ENCODE measurements at places on chromosomes 5 and 9.
A peak's percentile ranks its signal among the peaks of the same experiment; 100 is the strongest.

- H3K27me3 ChIP-seq = no peaks in the 10 kb centered on the region
- H3K36me3 ChIP-seq = no peaks in the 10 kb centered on the region
- H3K4me3 ChIP-seq = no peak overlapping the region
- DNase-seq = no peak
- no peak overlapping the region for H3K27ac ChIP-seq
These were observed 20.2 kb upstream of the GNPDA1 start for GRCh38 chr5:142032747-142033631.

- H3K4me3 ChIP-seq = peak overlapping the region; percentile 46
- no peaks in the 10 kb centered on the region for H3K36me3 ChIP-seq
- H3K4me1 ChIP-seq = no peaks in the 10 kb centered on the region
- DNase-seq = no peak
These were observed 153.8 kb downstream of the GOLPH3 start for GRCh38 chr5:32020271-32020670.

GRCh38 chr5:37511646-37512045 is 132.5 kb downstream of the WDR70 start:
- H3K4me1 ChIP-seq = no peaks in the 10 kb centered on the region
- no peak for DNase-seq
- no peak overlapping the region for H3K4me3 ChIP-seq
- no peaks in the 10 kb centered on the region for H3K27me3 ChIP-seq
- no peak overlapping the region for H3K27ac ChIP-seq

DNA sequence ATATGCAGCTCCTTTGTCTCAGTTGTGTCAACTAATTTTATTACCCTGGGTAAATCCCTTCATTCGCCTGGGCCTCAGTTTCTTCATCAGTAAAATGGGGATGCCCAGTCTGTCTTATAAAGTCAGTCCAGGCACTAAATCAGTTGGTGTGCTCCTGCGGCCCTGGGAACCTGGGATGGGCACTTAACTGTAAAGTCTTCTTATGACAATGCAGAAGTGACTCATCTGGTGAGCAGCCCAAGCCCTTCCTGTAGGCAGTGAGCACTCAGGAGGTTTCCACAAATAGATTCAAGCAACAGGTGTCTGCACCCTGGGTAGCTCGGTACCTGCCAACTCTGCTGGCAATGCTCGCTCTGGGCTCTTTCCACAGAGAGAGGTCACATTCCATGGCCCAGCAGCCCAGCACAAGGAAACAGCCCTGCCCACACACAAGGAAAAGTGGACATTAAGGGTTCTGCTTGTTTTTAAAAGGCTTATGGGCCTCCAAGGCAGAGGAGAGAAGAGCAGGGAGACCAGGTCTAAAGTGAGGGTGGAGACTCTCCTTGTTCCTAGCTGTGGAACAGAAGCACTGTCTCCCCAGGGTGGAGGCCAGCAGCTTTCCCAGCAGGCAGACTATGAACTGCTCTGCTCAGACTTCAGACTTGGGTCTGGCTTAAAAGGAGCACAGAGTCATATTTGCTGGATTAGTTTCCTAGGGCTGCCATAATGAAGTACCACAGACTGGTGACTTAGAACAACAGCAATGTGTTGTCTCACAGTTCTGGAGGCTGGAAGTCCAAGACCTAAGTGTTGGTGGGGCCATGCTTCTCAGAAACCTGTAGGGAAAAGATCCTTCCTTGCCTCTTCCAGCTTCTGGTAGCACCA is 89.7 kb upstream of the ADRA1B start:
- no peak for DNase-seq
- no peaks in the 10 kb centered on the region for H3K36me3 ChIP-seq
- no peak overlapping the region for H3K27ac ChIP-seq
- no peaks in the 10 kb centered on the region for H3K4me1 ChIP-seq
- H3K4me3 ChIP-seq = no peak overlapping the region
- H3K27me3 ChIP-seq = no peaks in the 10 kb centered on the region

DNA sequence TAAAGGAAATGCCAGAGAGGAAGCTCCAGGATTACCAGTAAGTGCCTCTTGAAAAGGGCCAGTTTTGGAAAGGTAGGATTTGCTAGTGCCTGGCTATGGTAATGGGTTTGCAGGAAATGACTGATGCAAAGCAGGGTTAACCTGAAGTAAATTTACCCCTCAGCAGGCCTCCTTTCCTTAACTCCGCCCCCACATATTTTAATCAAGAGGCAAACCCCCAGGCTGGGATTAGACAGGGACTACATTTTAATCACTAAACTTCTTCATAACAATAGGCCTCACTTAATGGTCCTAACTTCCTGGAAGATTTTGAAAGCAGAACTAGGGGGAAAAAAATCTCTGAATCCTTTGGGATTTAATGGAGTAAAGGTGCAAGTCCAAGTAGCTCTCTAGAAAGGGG is 10.2 kb upstream of the SLC1A3 start:
- H3K4me1 ChIP-seq = no peaks in the 10 kb centered on the region
- DNase-seq = no peak
- H3K36me3 ChIP-seq = no peaks in the 10 kb centered on the region
- H3K27me3 ChIP-seq = no peaks in the 10 kb centered on the region
- H3K27ac ChIP-seq = no peak overlapping the region
- H3K4me3 ChIP-seq = no peak overlapping the region

GRCh38 chr9:13189362-13189761 is 90.1 kb downstream of the MPDZ start:
- no peak for DNase-seq
- H3K4me3 ChIP-seq = no peak overlapping the region
- H3K4me1 ChIP-seq = no peaks in the 10 kb centered on the region
- H3K36me3 ChIP-seq = no peaks in the 10 kb centered on the region
- no peaks in the 10 kb centered on the region for H3K27me3 ChIP-seq
- H3K27ac ChIP-seq = no peak overlapping the region

DNA sequence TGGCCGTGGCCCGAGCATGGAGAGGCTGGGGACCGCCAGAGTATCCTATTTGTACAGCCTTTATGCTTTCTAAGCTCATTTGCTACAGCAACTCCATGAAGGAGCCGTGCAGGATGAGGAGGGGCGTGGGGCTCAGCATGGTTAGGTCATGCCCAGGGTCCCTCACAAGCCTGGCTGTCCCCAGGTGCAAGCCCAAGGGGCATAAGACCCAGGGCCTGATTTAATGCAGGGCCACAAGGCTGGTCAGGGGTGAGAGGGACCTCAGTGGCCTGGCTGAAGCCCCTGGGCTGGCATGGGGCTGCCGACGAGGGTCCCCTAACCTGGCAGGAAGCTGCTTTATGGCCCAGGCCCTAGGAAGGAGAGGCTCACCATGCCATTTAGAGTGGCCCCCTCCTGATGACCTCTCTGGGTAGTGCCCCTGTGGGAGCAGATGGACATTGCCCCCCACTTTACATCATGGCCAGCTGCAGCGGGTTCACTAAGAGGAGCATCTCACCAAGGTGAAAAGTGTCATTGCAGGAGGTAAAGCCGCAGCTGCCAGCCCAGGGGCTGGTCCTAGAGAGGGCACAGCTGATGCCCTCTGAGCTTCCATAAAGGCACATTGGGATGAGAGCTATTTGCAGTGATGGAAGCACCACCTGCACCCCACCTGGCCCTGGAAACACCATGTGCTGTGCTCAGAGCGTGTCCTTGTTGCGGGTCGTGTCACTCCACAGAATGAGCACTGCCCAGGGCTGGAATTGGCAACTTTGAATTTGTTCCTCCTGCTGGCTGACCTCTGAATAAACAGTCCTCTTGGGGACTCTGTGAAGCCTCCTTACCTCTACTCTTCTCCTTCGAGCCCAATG is 58.9 kb downstream of the ZNF618 start:
- no peak for DNase-seq
- H3K4me1 ChIP-seq = no peaks in the 10 kb centered on the region
- no peaks in the 10 kb centered on the region for H3K36me3 ChIP-seq

- no peaks in the 10 kb centered on the region for H3K27me3 ChIP-seq
- peaks cover 20% of the 10 kb centered on the region for H3K4me1 ChIP-seq
- no peak overlapping the region for H3K27ac ChIP-seq
- peaks cover 68% of the 10 kb centered on the region for H3K36me3 ChIP-seq
These were observed 29.2 kb downstream of the PCDHGC5 start for GRCh38 chr5:141517880-141518617.

DNA sequence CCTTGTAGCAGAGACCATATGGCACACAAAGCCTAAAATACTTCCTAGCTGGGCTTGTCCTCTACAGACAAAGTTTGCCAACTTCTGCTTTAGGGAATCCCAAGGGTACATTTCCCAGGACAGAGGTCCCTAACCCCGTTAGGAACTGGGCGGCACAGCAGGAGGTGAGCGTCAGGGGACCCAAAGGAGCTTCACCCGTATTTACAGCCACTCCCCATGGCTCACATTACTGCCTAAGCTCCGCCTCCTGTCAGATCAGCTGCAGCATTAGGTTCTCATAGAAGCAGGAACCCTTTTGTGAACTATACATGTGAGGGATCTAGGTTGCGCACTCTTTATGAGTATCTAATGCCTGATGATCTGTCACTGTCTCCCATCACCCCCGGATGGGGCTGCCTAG is 88.5 kb upstream of the TRPM3 start:
- no peak overlapping the region for H3K4me3 ChIP-seq
- H3K27ac ChIP-seq = no peak overlapping the region
- H3K4me1 ChIP-seq = no peaks in the 10 kb centered on the region
- H3K36me3 ChIP-seq = no peaks in the 10 kb centered on the region
- no peaks in the 10 kb centered on the region for H3K27me3 ChIP-seq
- no peak for DNase-seq

DNA sequence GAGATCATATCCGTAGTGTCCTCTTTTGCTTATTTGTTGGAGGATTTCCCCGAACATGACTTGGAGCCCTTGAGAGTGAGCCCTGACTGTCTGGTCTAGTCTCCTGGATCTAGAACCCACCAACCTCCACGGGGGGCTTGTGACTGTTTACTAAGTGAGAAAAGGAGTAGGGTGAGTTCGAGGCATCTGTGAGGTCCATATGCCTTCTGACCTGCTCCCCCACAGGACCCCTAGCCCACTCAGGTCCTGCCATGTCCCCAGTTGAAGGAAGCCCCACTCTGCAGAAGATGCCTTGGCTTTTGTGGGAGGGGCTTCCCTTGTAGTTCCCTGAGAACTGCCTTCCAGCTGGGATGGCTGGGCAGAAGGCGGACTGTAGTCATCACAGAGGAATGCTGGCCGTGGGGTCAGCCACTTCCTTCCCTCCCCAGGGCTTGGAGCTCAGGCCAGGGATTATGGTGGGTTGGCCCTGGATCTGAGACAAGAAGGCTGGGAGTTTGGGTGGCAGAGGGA is 7.0 kb upstream of the IRF1 start:
- H3K4me1 ChIP-seq = peaks cover 64% of the 10 kb centered on the region
- DNase-seq = no peak
- peak overlapping the region; percentile 79 for H3K4me3 ChIP-seq
- peak overlapping the region; percentile 82 for H3K27ac ChIP-seq
- no peaks in the 10 kb centered on the region for H3K36me3 ChIP-seq
- H3K27me3 ChIP-seq = no peaks in the 10 kb centered on the region

- no peaks in the 10 kb centered on the region for H3K4me1 ChIP-seq
- no peaks in the 10 kb centered on the region for H3K27me3 ChIP-seq
- no peak overlapping the region for H3K4me3 ChIP-seq
- no peak overlapping the region for H3K27ac ChIP-seq
These were observed 35.6 kb downstream of the PTCD2 start for GRCh38 chr5:72355706-72356299.

DNA sequence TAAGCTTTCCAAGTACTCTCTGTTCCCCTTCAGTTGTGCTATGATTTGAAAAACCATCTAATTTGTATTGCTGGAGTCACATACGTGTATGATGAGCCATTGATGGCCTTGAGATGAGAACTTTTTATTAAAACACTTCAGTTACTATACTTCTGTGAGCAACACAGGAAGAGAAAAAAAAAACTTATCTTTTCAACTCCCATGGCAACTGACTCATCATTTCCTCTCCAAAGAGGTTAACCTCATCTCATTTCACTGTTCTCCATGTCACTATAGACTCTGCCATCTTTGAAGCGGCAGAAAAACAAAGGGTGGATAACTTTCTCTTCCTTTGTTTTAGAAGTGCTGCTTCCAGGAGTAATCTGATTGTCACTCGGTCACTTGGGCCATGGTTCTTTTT is 104.3 kb upstream of the PCSK1 start:
- no peak for DNase-seq
- no peaks in the 10 kb centered on the region for H3K27me3 ChIP-seq
- peak overlapping the region; percentile 26 for H3K4me3 ChIP-seq

- H3K27me3 ChIP-seq = peaks cover 14% of the 10 kb centered on the region
- H3K4me3 ChIP-seq = no peak overlapping the region
- DNase-seq = no peak
- H3K4me1 ChIP-seq = no peaks in the 10 kb centered on the region
- no peak overlapping the region for H3K27ac ChIP-seq
These were observed 6.6 kb upstream of the NRG2 start for GRCh38 chr5:140049713-140050112.

DNA sequence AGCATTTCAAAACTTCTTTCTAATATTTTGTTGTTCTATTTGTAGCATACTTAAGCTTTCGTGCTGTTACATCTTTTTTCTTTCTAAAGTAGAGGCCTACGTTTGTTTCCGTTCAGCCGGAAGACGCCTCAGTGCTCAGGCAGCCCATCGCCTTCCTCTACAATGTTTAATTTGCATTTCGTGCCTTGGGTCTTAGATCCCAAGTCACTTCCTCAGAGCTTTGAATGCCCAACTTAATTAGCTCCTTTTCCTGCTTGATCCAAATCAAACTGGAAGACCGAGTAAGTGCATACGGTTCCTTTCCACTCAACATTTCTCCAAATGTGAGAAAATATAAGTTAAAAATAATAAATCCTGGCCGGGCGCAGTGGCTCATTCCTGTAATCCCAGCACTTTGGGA is 43.2 kb downstream of the MRPL36 start:
- H3K36me3 ChIP-seq = no peaks in the 10 kb centered on the region
- H3K27me3 ChIP-seq = no peaks in the 10 kb centered on the region
- H3K27ac ChIP-seq = no peak overlapping the region

DNA sequence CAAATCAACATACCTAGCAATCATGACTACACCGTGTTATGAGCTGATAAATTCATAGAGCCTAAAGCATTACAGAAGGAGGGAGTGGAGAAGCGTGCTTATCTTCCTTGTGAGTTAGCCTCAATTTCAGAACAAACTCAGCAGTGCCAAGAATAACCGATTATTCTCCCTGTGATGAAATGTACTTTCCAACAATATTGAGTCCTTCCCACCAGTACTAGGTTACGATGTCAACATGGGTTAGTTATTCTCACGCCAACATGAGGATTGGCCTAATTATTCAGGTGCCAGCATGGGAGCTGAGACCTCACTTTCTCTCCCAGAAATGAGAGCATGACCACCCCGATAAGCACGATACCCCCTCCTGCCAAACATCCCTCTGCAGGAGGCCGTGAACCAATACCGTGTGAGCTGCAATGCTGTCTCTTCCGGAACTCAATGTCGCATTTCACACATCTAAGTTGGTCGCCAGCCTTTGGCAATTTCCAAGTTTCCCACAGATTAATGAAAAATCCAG is 193.7 kb downstream of the ENC1 start:
- DNase-seq = no peak
- H3K36me3 ChIP-seq = no peaks in the 10 kb centered on the region
- H3K27ac ChIP-seq = no peak overlapping the region
- H3K4me1 ChIP-seq = no peaks in the 10 kb centered on the region
- no peaks in the 10 kb centered on the region for H3K27me3 ChIP-seq

DNA sequence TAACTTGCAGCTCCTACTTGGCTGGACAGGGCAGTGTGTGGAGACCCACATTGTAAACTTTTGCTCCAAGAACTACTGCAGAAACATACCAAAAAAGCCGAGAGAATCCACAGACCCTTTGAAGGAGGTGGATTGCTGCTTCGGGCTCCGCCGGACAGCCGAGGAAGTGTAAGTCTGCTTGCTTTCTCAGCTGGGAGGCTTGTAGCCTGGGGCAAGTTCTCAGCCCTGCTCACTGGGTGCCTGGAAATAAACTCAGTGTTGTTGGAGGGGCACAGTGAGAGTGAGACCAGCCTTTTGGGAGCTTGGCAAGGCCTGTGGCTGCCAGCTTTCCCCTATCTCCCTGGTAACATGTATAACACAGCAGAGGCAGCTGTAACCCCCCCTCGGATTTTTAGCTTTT is 215.6 kb downstream of the SYK start:
- no peak overlapping the region for H3K27ac ChIP-seq
- H3K36me3 ChIP-seq = no peaks in the 10 kb centered on the region
- H3K4me1 ChIP-seq = no peaks in the 10 kb centered on the region

Measured in CD8-positive, alpha-beta memory T cell (primary cell).